Stimulated activated CD8-positive, alpha-beta memory T cell treated with anti-CD3 and anti-CD28 coated beads, Interleukin-4, amount 100 ng/mL, for 4 hours (primary cell): ENCODE measurements at places on chromosomes 3 and 15.

GRCh38 chr3:188390343-188390718, 236.4 kb downstream of the LPP start:
- no peak for DNase-seq

DNA sequence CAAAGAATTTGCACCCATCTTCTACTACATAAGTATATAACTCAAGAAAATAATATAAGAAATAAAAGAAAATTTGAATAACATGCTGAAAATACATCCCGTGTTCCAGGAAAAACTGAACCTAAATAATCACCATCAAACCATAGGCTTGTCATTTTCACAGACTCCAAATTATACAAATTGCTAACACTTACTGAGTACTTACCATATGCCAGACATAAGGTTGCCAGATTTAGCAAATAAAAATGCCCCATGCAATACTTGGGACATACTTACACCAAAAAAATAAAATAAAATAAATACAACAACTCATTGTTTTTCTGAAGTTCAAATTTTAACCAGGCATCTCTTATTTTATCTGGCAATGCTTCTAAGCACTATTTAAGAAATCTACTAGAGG, 760.4 kb upstream of the SEMA6D start:
- no peak for DNase-seq

- no peak for DNase-seq
Observed at GRCh38 chr3:43512754-43513404, 108.9 kb downstream of the ANO10 start.

- DNase-seq: no peak
Observed at GRCh38 chr3:179416681-179417080, 34.6 kb downstream of the GNB4 start.

DNA sequence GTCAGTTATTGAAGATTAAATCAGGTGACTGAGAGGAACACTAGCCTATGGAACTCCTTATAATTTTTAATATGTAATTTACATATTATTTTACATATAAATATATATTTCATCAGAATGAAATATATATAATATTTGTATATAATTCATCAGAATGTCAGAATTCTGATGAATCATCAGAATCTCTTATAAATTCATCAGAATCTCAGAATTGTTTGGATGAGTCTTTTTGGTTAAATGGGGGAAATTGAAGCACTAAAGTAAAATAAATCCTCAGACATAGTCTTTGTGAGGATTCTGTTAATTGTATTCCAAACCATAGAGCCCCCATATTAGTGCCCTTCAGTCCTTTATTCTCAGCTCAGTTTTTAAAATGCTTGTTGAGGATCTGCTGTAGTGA, 15.4 kb downstream of the TCF12 start:
- DNase-seq: no peak
